ENCODE measurements at places on chromosomes 7 and 10.

DNA sequence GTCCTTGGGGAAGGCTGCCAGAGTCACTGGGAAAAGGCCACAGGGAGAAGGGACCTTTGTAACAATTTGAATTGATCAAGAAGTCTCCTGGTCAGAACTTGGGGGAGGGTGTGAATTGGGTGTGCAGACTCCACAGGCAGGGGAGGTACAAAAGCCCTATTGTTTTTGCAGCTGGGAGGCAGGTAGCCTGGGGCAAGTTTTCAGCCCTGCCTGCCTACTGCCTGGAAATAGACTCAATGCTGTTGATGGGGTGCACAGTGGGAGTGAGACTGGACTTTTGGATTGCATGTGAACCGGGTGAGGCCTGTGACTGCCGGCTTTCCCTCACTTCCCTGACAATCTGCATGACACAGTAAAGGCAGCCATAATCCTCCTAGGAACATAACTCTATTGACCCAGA is 947.0 kb downstream of the REEP3 start:
- DNase-seq, result no peak

DNA sequence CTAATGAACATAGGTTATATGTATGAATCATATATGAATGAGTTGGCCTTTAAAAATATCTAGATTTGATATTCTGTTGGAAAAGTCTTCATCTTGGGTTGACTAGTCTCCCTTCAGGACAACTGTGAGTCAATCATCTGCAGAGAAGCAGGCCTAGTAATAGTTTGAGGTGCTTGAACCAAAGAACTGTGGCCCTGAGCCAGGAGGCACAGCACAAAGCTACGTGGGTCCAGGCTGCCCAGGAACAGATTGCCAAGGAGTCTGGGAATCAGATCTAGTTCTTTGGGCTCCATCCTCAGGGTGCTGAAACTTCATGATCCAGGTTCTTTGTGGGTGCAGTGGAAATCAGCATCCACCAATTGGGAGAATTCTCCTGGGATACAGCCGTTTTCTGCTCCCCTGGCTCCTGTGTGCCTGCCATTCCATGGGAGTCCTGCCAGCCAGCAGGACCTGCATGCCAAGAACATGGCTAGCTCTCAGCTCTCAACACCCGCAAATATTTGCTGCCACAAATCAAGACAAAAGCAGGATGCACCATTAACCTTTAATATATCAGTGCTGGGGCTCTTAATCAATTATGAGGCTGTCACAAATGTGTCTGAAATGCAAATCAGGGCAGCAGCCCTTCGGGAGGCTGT is 709.0 kb downstream of the GRID1 start:
- no peak for DNase-seq

DNA sequence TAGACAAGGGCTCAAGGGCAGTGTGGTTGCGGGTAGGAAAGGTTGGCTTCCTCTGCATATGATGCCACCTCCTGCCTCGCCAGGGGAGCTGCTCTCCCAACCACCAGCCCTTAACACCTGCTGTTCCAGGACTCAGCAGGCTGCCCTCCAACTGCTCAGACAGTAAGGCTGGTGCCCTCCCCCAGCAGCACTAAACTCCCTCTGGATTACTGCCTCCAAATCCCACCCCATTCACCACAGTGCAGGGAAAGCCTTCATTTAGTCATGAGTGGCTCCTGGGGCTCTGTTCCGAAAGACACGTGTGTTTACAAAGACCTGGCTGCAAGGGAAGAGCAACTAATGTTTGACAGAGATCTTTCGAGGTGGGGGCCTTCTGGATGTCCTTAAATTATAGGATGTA is 437.2 kb upstream of the MKI67 start:
- DNase-seq, result no peak

DNA sequence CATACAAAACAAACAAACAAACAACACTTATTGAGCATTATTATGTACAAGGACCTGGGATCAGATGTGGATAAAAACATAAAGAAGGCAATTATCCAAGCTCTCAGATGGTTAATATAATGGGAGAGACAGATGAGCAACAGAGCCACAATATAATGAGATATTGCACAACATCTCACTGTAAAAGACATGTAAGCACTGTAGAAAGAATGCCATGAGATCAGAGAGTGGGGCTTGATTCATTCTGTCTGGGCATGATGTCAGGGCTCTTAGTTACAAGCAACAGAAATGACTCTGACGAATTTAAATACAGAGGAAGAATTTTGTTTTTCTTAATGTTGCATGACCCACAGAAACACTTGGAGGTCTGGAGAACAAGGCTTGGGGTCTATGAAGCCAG is 164.7 kb upstream of the PLXDC2 start:
- DNase-seq, result no peak

DNA sequence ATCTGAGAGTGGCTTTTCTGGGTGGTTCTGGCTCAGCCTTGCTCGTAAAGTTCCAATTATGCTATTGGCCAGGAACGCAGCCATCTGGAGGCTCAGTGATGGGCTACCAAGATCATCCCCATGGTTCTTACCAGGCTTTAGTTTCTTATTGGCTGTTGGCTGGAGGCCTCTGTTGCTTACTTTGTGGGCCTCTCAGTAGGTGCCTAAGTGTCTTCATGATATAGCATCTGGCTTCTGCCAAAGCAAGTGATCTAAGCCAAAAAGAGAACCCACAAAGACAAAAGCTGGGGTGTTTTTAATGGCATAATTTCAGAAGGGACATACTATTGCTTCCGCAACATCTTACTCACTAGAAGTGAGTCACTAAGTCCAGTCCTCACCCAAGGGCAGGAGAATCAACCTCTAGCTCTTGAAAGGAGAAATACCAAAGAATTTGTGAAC is 132.0 kb upstream of the MDFIC start:
- no peak for DNase-seq

DNA sequence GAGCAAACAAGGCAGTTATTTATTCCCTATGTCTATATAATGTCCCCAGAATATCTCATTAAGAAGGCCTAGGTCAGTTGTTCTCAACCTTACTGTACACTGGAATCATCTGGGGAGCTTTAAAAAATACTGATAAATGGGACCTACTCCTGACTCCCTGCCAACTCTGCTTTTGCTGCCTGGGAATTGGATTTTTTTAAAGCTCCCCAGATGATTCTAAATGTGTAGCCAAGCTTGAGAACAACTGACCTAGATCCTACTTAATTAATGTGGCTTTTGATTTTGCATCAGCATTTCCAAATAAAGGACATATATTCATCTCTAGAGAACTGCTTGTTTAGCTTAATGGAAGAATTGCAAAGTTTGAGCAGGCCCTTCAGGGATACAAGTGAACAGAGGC is 91.7 kb upstream of the HPS1 start:
- no peak for DNase-seq

GRCh38 chr10:96673318-96674099 is 46.8 kb downstream of the PIK3AP1 start:
- no peak for DNase-seq

- DNase-seq, result peak; percentile 31
Measured at GRCh38 chr10:87850742-87851205, 12.6 kb downstream of the KLLN start.

DNA sequence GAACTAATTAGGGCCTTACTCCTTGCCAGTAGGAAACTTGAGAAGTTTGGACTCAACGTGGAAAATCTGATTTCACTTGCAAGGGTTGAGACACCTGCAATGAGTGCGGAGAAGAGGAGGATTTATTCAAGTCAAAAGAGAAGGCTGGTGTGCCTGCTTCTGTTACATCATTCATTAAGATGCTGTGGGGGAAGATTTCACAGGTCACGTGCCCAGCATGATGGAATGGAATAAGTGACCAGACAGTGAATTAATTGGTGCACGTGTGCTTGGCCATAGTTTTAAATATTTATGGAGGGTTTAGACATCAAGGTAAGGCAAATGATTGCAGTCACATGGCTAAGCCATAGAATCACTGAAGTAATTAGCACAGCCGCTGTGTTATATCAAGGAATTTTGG is 155.0 kb downstream of the C7orf25 start:
- no peak for DNase-seq

- no peak for DNase-seq
Measured at GRCh38 chr7:2819161-2819953, 24.8 kb downstream of the GNA12 start.

GRCh38 chr10:28387140-28387539 is 84.3 kb upstream of the MPP7 start:
- DNase-seq, result no peak

DNA sequence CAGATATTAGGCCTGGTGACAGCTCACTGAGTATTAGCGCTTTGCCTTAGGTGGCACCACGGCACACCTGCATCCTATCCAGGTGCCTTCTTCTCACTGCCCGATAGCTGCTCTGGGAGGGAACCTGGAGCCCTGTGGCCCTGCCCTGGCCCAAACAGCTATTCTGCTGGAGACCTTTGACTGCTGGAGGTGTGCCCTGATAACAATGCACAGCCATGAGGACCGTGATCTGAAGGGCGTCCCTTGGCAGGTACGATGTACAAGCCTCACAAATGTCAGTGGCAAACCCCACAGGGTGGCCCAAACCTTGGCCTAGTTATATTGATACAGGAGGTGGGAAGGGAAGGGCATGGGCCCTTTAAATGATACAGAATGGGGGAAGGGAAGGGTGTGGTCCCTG is 259.5 kb downstream of the GRID1 start:
- no peak for DNase-seq

GRCh38 chr10:98924526-98924925 is 311.1 kb downstream of the HPSE2 start:
- DNase-seq, result no peak

GRCh38 chr7:31311552-31311951 is 29.0 kb downstream of the NEUROD6 start:
- no peak for DNase-seq

GRCh38 chr10:110149259-110149658 is 58.1 kb upstream of the MXI1 start:
- no peak for DNase-seq

GRCh38 chr7:86025807-86026206 is 617.9 kb upstream of the GRM3 start:
- no peak for DNase-seq

- DNase-seq, result no peak
Measured at GRCh38 chr7:130350945-130351790, 6.6 kb downstream of the CPA5 start.

GRCh38 chr10:51838471-51838870 is 139.1 kb upstream of the CSTF2T start:
- no peak for DNase-seq

DNA sequence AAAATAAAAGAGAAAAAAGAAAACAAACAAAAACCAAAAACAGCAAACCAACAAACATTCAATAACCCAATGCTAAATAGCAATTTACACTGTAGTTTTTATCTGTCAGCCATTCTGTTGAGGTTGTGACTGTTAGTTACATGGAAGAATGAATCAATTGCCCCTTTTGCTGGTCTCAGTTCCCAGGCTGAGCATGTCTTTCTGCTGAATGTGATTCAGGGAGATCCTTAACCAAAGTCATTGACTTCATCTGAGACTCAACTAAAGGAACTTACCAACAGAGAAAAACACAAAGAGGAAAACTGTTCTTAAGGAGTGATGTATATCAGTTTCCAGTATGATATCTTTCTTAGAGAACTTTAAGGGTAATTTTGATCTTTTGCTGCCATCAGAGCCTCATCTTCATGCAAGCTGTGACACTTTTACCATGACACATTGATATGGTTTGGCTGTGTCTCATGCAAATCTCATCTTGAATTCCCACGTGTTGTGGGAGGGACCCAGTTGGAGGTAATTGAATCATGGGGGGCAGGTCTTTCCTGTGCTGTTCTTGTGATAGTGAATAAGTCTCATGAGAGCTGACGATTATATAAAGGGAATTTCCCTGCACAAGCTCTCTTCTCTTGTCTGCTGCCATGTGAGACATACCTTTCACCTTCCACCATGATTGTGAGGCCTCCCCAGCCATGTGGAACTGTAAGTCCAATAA is 469.8 kb downstream of the KIF20B start:
- DNase-seq, result no peak

GRCh38 chr7:106419455-106420182 is 134.8 kb upstream of the NAMPT start:
- no peak for DNase-seq

DNA sequence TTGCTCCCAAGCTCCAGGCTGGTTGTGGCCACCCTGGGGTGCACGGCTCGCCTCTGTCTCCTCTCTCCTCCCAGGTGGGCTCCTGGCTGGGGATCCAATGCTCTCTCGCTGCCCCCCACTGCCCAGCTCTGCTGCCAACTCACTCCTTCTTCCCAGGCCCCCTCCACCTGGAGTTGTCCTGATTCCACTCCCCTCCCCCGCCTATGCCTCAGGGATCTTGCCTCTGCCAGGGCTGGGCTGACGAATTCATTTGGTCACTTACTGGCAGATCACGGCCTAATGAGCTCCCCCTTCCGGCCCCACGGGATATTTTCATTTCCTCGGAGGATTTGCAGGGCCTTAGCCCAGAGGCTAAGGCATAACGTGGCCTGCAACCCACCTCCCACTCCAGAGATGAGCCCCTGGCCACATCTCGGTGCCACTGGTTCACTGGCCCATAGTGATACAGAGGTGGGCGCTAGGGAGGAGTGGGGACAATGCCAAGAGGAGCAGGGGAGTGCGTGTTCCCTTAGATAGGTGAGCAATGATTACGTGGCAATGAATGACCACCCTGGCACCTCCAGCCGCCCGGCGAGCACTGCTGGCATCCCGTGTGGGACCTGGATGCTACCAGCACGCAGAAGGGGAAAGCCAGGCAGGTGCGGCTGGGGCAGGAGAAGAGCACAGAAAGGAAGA is 344.6 kb upstream of the SHH start:
- DNase-seq, result no peak

GRCh38 chr10:61944410-61945147 is 43.1 kb downstream of the ARID5B start:
- no peak for DNase-seq

- DNase-seq, result no peak
Measured at GRCh38 chr10:117362313-117362712, 12.9 kb downstream of the PDZD8 start.

DNA sequence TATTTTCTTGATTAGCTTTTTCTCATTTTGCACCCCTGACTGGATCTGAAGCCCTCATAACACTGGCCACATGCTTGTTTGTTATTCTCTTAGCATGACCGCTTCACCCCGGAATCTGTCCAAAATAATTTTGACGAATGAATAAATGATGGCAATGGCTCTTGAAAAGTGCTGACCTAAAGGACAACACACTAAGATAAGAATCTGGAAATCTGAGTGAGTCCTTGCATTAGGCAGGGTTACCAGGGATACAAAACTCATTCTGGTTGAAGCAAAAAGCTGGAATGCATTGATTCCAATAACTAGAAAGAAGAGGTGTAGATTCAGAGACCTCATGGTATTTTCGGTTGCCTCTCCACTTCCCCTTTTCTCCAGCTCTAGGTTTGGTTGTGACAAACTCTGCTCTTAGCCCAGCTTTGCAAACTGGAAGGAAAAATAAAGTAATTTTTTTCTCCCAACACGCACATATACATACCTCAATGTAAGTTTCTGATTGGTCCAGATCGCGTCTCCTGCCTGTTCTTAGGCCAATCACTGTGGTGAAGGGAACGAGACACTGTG is 157.4 kb downstream of the SKIDA1 start:
- DNase-seq, result no peak

All from effector CD4-positive, alpha-beta T cell (primary cell).